Dermis blood vessel endothelial cell (primary cell): ENCODE measurements at places on chromosomes 3 and 15.

GRCh38 chr15:71713191-71713809 is 97.1 kb upstream of the NR2E3 start:
- DNase-seq, result no peak

DNA sequence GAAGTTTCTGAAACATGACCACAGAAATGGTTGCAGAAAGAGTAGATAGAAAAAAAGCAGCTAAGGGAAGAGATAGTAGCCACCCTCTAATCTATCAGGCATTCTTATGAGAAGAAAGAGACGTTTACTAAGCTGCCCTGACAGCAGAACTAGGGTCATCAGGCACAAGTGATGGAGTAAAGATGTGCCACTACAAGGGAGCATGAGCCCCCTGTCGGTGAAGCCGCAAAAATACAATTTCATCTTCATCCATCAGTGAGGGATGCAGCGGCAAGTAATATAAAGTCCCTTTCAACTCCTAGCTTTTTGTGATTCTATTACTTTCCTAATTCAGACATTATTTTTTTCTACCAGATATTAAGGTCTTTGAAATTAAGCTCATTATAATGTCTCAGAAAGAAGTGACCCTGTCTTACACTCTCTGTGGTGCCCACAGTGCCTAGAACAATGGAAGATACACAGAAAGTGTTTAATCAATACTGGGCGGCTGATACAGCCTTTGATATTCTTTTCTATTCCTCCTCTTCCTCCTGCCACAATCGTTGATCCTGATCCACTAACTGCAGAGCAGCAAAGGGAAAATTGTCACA is 651.6 kb downstream of the NTRK3 start:
- DNase-seq, result no peak

- peak; percentile 84 for DNase-seq
These were observed 118.7 kb upstream of the SMAD3 start for GRCh38 chr15:66946578-66947164.

DNA sequence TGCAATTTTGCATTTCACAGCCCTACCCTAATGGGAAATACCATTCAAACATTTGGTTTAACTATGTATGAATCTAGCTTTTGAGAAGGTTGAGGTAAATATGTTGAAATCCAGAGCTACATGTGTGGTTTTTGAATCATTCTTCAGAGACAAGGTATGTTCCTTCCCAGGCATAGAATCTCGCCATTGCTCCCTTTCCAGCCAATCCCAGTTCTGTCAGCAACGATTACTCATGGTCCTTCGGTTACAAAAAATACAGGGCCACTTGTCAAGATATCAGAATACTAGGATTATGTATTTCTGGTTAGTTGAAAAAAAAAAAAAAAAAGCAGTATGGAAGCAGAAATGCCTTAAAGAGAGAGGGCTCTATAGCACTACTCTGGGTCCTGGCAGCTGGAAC is 182.4 kb downstream of the RBMS3 start:
- no peak for DNase-seq

DNA sequence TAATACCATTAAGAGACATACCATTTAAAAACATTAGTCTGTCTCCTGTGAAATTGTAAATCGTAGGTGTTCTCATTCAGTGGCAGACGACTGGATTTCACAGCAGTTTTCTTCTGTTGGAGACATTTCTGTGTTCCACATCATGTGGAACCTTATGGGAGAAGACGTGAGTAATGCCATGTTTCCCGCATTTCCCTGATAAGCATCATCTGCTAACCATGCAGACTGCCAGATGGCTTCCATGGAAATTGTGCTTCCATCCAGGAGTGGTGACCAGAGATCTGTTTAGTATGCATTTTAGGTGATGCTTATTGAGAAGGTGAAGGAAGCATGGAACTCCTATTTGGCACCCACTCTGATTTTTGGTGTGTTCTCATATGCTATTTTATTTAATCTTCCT is 28.4 kb upstream of the ST3GAL6 start:
- peak; percentile 21 for DNase-seq

DNA sequence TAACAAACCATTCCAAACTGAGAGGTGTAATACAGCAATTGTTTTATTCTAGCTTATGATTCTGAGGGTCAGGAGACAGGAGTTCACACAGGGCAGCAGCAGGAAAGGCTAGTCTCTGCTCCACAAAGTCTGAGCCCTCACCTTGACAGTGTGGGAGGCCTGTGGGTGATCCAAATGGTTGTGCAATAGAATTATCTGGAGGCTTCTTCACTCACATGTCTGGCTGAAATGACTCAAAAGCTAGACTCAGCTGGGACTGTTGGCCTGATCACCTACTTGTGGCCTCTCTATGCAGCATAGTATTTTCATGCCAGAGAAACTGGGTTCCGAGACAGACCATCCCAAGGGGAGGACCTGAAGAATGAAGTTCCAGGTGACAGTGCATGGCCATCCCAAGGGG is 233.9 kb upstream of the UBE2E2 start:
- DNase-seq, result no peak

GRCh38 chr15:57694279-57694678 is 12.2 kb upstream of the POLR2M start:
- no peak for DNase-seq

GRCh38 chr3:65901226-65901625 is 137.5 kb downstream of the MAGI1 start:
- DNase-seq, result no peak

DNA sequence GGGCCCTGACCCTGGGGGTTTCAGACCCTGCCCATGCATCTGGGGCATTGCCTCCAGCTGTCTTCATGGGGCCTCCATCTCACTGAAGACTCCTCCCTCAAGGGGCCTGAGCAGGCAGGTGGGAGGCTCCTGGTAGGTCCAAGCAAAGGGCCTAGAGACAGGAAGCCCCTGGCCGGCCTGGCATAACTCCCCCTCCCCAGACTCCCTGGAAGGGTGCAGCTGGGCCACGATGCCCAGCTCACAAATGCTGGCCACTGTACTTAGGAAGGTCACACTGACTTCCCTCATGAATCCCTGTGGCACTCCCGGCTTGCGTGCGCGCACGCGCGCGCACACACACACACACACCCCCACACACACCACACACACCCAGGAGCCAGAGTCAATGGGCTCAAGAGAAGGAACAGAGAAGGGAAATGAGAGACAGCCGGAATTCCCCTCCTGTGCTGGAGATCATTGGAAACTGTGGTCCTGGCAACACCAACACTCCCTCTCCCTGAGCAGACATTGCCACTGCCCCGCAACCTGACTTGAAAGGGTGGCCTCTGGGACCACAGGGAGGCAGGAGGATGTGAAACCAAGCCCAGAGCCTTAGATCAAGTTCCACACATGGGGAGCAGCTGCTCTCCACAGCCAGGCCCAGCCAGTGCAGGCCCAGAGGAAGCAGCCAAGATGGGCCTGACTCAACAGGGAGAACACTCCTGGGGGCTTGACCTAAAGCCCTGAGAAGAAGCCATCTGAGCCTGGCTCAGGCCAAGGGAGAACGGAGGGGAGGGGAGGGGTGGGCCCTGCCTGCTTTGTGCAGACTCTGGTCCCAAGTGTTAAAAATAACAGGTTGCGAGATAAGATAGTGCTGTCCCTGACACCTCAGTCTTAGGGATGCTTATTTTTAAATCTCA is 69.7 kb downstream of the SCN5A start:
- peak; percentile 3 for DNase-seq

DNA sequence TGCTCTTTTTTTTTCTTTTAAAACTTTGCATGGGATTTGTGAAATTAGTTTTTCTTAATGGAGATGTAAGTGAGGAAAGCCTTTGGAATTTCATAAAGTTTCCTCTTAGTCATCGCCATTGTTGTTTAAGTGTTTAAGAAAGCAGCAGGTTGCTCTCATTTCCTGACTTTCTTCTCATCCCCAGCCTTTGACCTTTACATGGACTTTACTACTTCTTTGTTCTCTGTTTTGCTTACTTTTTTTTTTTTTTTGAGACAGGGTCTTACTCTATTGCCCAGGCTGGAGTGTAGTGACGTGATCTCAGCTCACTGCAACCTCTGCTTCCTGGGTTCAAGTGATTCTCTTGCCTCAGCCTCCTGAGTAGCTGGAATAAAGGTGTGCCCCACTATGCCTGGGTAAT is 38.6 kb downstream of the FBXL2 start:
- DNase-seq, result peak; percentile 97

GRCh38 chr3:188280627-188281026 is 126.7 kb downstream of the LPP start:
- DNase-seq, result no peak

GRCh38 chr3:38968891-38969290 is 82.9 kb downstream of the SCN11A start:
- DNase-seq, result no peak

GRCh38 chr15:67790610-67791319 is 34.5 kb upstream of the SKOR1 start:
- no peak for DNase-seq
